CD4-positive, alpha-beta T cell treated with Interleukin-21 for 1 hour (primary cell): ENCODE measurements at places on chromosomes 4 and X.

DNA sequence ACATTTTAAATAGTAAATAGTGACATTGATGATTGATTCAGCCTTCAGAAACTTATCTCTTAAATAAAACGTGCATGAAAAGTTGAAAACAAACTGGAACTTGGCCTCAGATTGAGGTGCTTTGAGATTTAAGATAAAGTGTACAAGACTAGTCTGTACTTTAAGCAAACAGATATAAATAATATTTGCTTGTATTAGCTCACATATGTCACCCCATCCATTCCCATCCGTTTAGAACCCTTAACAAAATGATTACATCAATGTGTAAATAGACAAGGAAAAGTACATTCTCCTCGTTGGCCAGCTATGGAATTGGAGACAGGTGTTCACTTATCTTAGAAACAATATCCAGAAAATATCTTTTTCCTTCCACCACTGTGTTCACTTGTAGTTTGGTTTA lies 130.8 kb downstream of the BANK1 start:
- no peak for DNase-seq

- DNase-seq, result no peak
These were observed 3.9 kb downstream of the RAB9A start for GRCh38 chrX:13692771-13693231.

DNA sequence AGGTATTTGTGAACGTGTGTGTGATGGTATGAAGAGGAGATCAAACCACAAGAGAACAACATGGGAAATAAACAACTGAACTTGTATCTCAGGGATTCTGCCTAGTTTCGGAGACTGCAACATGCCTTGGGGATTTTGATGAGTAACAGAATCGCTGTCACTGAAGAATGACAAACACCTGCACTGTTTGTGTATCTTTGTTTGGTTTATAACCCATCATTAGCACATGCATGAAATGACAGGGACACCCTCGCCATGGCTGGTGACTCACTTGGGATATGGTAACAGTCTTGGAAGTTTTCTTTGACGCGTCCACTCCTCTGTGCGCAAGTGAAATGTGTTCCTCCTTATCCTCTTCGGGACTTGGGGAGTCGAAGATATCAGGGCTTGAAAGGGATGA lies 30.3 kb upstream of the MAP3K15 start:
- no peak for DNase-seq

DNA sequence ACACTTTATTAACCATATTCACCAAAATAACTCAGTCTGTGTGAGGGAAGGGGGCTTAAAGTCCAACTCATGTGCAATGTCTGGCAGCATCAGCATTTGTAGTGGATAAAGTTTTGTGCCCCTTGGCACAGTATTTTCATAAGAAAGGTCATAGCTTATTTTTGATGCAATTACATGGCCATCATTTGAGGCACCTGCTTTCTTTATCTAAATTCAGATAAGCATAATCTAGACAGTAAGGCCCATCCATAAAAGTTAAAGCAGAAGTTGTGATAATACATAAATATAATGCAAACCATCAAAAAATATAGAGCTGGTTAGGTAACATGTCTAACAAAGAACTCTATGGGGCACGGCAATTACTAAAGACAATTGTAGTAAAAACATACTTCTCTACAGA lies 763.7 kb downstream of the DMD start:
- DNase-seq, result no peak

GRCh38 chr4:77264826-77265225 lies 107.8 kb downstream of the CCNG2 start:
- DNase-seq, result no peak

GRCh38 chrX:38224160-38224559 lies 3.5 kb upstream of the SRPX start:
- DNase-seq, result no peak

- DNase-seq, result peak; percentile 55
These were observed 29.0 kb downstream of the NOP14 start for GRCh38 chr4:2934077-2934812.

GRCh38 chrX:14675500-14675899 lies 146.2 kb downstream of the GLRA2 start:
- DNase-seq, result no peak

GRCh38 chr4:125049711-125050110 lies 265.0 kb upstream of the FAT4 start:
- DNase-seq, result no peak

DNA sequence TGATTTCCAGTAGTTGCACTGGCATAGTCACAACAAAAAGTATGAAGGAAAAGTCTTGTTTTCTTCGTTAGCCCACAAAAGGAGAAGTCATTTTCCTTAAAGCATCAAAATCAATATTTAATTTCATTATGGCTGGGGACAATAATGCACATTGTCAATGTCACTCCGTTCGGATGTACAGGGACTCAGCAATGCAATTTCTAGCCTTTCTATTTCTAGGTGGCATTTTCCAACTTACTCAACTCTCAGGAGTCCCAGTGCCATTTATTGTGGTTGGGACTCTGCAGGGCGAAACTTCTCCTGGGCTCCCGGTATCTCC lies 99.6 kb downstream of the CEP135 start:
- DNase-seq, result no peak

- DNase-seq, result no peak
These were observed 61.4 kb downstream of the AGA start for GRCh38 chr4:177380730-177381287.

GRCh38 chr4:4284827-4285618 lies 4.9 kb downstream of the LYAR start:
- no peak for DNase-seq

GRCh38 chrX:69535661-69536060 lies 31.5 kb downstream of the NALF2 start:
- DNase-seq, result no peak

DNA sequence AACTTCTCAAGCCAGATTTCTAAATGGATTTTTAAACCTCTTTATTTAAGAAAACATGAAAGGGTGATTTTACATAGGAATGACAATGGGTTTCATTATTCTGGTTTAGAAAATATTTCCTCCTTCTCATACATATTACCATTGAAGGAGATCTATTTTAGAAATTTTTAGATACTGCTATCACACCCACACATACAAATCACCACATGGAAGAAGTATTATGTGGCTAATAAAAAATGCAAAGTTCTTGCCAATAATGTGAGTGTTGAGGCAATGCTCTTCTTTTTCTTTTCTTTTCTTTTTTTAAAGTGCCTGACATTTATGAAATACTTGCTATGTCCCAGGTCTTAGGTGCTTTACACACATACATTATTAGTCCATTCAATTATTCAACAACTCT lies 6.8 kb downstream of the STAP1 start:
- no peak for DNase-seq

GRCh38 chrX:128699716-128700285 lies 647.6 kb upstream of the ACTRT1 start:
- DNase-seq, result no peak

DNA sequence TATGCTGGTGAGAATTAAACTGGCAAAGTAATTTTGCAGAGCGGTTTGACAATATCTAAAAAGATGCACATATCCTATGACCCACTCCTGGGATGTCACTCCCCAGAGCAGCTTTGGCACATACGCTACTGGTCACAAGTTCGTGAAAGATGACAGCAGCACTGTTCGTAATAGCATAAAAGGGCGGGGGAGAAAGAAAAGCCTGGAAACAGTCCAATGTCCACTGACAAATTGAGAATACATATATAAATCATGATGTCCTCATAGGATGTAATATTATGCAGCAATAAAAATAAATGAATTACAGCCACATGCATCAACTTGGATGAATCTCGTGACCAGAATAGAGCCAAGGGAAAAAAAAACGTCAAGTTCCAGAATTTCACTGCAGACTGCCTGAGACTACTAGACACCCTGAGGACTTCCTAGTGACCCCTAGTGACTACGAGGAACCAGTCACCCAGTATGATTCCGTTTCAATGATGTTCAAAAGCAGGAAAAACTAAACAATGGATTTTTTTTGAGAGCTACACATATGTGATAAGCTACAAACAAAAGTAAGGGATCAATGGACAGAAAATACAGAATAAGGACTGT lies 1.8 kb downstream of the PCSK1N start:
- DNase-seq, result no peak

- no peak for DNase-seq
These were observed 12.2 kb upstream of the EXOSC9 start for GRCh38 chr4:121788896-121789295.

DNA sequence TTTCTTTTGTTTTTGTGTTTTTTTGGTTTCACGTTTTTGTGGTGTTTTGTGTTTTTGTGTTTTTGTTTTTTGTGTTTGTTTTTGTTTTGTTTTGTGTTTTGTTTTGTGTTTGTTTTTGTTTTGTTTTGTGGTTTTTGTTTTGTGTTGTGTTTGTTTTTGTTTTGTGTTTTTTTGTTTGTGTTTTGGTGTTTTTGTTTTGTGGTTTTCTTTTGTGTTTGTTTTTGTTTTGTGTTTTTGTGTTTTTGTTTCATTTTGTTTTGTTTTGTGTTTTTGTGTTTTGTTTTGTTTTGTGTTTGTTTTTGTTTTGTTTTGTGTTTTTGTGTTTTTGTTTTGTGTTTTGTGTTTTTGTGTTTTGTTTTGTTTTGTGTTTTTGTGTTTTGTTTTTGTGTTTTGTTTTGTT lies 20.9 kb downstream of the CSF2RA start:
- DNase-seq, result no peak
